NCI-H446 (cell line): ENCODE measurements at places on chromosomes 12 and 14.

- DNase-seq: no peak
Measured at GRCh38 chr14:39554576-39554975, 122.3 kb upstream of the FBXO33 start.

DNA sequence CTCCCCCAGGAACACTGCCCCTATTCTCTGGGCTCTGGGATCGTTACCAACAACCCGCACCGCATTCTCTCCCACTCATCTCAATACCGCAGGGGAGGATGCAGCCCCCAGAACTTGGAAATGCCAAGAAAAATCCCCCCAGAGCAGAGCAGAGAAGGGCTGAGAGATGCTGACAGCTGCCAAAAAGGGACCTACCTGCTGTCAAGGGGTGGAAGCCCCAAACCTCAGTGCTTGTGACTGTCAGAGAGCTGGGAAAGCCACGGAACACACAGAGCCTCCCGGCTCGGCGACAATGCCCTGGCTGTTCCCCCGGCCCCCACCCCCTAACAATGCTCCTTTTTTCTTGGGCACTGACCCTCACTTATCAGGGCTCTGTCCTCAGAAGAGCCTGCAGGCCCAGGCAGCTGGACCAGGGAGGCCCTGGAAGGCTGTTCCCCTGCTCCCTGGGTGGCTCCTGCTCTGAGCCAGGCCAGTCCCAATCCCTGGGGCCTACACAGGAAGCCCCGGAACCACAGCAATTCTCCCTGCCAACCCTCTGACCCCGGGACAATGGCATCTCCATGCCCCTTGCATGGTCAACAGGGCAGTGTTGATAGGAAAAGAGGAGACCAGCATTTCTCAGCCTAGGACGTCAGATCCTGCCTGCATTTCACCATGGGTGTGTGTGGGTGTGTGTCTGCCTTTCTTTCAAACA is 78.9 kb downstream of the ITPK1 start:
- no peak for DNase-seq

- no peak for DNase-seq
Measured at GRCh38 chr14:83247924-83248639, 1714.4 kb upstream of the SEL1L start.

GRCh38 chr14:92650581-92651105 is 97.8 kb downstream of the LGMN start:
- DNase-seq: no peak

DNA sequence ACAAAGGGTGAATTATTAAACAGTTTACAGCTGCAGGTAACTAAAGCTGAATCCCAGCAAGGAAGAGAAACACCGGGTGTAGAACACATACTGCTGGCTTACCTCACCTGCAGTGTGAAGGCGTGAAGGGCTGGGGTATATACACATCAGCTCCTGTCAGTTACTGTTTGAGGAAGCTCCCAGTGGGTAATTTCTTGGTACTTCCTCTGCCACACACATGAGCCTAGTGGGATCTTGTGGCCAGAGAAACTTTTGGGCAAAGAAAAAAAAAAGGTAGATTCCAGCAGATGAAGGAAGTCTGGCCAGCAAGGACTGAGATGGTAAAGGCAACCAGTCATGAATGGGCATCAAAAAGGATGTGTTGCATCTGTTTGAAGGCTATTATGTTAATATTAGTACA is 14.0 kb upstream of the GPR33 start:
- no peak for DNase-seq

DNA sequence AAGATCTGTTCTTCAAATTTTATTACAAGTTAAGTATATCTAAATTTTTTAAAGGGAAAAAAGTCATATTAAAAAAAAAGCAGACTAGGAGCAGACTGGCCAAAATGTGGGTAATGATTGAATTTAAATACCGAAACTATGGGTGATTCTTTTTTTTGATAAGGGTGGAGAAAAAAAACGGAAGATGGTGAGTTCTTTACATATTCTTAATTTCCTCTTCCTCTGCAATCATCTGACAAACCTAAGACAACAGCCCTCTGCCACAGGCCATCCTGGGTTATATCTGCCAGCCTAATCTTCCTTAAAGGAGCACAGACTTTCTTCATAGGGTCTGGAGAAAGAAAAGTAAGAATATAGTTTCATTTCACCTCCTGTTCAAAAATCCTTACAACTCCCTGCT is 108.0 kb downstream of the PPP2R5E start:
- no peak for DNase-seq

GRCh38 chr12:88624911-88625310 is 44.6 kb upstream of the KITLG start:
- DNase-seq: no peak

DNA sequence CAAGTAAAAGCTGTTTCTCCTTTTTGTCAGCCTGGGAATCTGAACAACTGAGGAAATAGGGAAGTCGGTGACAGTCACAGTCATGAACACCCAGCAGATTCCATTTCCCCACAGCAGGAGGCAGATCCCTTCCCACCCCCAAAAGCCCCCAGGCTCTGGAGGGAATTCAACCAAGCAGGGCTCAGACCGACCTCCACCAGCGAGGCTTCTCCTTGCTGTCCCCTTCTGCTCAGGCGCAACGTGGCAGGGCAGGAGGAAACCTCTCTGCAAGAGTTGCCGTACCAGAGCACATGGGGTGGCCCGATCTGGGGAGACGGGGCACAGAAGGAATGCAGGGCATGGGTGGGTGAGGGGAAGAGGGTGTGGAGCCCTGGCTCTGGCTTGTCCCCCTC is 319 bp downstream of the GALNT6 start:
- no peak for DNase-seq

DNA sequence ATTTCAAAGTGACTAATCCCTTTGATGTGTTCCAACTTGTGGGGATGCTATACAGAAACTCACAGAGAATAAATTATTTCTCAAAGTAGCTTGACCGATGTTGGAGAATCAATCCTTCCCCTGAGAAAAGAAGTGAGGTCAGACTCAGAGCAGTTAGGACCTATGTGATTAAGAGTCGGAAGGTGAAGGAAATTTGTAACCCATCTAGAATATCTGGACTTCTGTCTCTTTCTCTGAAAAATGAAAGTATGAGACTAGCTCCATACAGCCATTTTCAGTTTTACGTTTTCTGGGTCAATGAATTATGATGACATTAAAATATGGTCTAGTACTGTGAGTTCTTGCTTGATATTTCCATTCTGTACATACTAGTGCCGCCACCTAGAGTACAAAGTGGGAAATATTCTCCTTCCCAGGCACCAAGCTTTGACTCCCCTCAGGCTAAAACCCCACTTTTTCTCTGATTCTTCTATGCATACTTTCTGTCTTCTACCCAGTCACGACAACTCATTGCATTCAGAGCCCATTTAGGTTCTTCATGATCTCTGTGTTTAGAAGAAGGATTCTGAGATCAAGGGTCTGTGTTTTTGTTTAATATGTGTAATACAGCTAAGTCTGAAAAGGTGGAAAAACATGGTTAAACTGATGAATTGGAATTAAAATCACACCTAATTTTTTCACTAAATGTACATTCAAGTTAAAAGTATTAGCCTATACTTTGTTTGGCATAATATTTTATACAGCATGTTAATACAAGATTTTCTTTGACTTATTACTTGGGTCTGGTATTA is 6.9 kb upstream of the NTS start:
- peak; percentile 84 for DNase-seq
